ENCODE measurements at places on chromosomes 16 and 17. TPM values are rescaled to one million over a fixed set of nuclear protein-coding genes. Genes with fewer than 3 reads are reported as not detected.

DNA sequence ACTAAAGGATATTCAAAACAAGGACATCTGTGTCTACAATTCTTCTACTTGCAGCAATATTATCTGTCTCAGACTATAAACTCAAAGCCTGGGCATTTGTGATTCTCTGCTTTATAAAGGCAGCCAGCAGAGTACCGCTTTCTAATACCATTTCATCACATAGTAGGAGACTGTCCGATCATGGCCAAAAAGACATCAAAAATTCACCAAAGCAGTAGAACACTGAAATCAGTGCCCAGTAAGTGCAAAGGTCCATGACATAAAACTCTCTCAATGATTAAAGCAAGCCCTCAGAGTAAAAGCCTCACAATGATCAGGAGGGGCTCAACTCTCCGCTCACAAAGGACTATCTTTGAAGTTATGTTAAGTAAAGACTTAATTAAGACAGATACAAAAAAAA is 23.0 kb downstream of the ERN1 start:
- DNase-seq = no peak
- H3K27me3 ChIP-seq = no peaks in the 10 kb centered on the region
- peak overlapping the region; percentile 51 for H3K27ac ChIP-seq
- H3K4me1 ChIP-seq = peaks cover 5% of the 10 kb centered on the region

The CMIP gene
- total RNA-seq = 65.7 TPM

DNA sequence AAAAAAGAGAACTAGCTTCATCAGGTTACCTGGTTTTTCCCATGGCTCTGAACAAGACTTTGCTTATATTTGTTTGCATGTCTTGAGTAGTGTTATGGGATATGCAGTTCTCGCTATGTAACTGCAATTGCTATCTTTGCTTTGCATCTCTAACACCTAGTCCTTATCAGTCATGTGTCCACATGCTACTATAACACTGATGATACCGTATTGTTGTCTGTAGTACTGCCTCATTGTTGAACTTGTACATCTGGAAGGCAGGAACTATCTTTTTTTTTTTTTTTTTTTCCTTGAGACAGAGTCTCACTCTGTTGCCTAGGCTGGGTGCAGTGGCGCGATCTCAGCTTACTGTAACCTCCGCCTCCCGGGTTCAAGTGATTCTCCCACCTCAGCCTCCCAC is 2.5 kb downstream of the PSME3 start:
- H3K36me3 ChIP-seq = peaks cover 28% of the 10 kb centered on the region
- H3K4me3 ChIP-seq = no peak overlapping the region
- no peak overlapping the region for H3K27ac ChIP-seq
- DNase-seq = no peak
- no peaks in the 10 kb centered on the region for H3K27me3 ChIP-seq

- no peak for DNase-seq
- no peaks in the 10 kb centered on the region for H3K36me3 ChIP-seq
- H3K4me1 ChIP-seq = peaks cover 9% of the 10 kb centered on the region
- H3K27me3 ChIP-seq = no peaks in the 10 kb centered on the region
Measured at GRCh38 chr17:55444471-55445441, 23.1 kb upstream of the MMD start.

The HOXB13 gene
- not detected for total RNA-seq

- no peak overlapping the region for H3K4me3 ChIP-seq
- no peak overlapping the region for H3K27ac ChIP-seq
- H3K36me3 ChIP-seq = peaks cover 62% of the 10 kb centered on the region
- DNase-seq = no peak
Measured at GRCh38 chr17:58088624-58089023, 5.4 kb downstream of the DYNLL2 start.
